ENCODE measurements at places on chromosomes 5 and 9. TPM values are rescaled to one million over a fixed set of nuclear protein-coding genes. Genes with fewer than 3 reads are reported as not detected.
A peak's percentile ranks its signal among the peaks of the same experiment; 100 is the strongest.

GRCh38 chr5:165030971-165031370 lies 1525.6 kb downstream of the MAT2B start:
- H3K4me3 ChIP-seq = no peak overlapping the region
- H3K4me1 ChIP-seq = peaks cover 2% of the 10 kb centered on the region
- H3K36me3 ChIP-seq = no peaks in the 10 kb centered on the region
- H3K27me3 ChIP-seq = no peaks in the 10 kb centered on the region
- no peak for DNase-seq

DNA sequence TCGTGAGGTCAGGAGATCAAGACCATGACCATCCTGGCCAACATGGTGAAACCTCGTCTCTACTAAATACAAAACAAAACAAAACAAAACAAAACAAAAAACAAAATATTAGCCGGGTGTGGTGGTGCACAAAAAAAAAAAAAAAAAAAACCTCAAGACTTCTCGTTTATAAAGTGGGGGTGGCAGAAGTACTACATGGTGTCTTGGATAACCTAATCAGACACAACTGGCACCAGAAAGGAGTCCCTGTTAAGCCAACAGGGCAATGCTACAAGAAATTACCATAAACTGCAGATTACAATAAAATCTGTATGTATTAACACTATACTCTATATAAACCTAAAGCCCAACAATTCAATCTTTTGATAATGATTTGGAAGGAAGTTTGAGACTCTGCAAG lies 50.0 kb downstream of the SERINC5 start:
- H3K36me3 ChIP-seq = peaks cover 21% of the 10 kb centered on the region
- peaks cover 9% of the 10 kb centered on the region for H3K4me1 ChIP-seq
- no peaks in the 10 kb centered on the region for H3K27me3 ChIP-seq
- no peak overlapping the region for H3K27ac ChIP-seq
- no peak overlapping the region for H3K4me3 ChIP-seq

GRCh38 chr9:95213117-95213516 lies 104.4 kb downstream of the FANCC start:
- no peak for DNase-seq
- no peak overlapping the region for H3K4me3 ChIP-seq
- no peaks in the 10 kb centered on the region for H3K27me3 ChIP-seq
- no peaks in the 10 kb centered on the region for H3K36me3 ChIP-seq

DNA sequence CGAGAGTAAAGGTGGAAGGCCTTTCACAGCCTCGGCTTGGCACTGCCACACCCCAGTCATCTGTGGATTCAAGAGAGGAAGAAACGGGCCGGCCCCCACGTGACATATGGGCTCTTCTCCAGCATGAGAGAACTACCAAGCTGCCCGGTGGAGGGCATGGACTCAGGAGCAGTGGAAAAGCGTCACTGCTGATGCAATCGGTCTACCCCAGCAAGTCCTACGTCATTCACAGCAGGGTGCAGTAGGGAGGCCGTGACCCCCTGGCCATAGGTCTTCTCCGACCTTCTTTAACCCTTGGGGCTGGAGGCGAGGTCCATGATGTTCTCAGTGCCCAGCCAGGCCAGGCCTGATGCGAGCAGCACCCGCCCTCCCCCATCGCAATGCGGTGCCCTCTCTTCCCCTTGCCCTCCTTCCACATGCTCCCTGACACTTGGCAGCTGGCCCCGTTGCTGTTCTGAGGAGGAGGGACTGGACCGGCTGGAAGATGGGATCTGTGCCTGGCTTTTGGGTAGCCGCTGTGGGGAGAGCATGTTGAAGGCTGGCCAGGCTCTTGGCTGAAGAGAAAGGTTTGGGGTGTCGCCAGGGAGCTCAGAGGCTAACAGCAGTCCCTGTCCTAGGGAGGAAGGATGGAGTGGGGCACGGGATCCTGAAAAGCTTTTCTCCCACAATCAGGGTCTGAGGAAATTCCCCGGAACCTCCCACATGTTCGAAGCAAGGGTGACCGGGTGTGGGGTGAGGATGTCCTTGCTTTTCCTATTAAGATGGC lies 89.8 kb downstream of the LIFR start:
- H3K36me3 ChIP-seq = no peaks in the 10 kb centered on the region
- H3K27ac ChIP-seq = peak overlapping the region; percentile 71
- no peaks in the 10 kb centered on the region for H3K4me1 ChIP-seq
- no peaks in the 10 kb centered on the region for H3K27me3 ChIP-seq
- DNase-seq = peak; percentile 88

- H3K4me1 ChIP-seq = peaks cover under 1% of the 10 kb centered on the region
- no peaks in the 10 kb centered on the region for H3K27me3 ChIP-seq
- peaks cover 4% of the 10 kb centered on the region for H3K36me3 ChIP-seq
Observed at GRCh38 chr9:113503131-113503541, 39.6 kb downstream of the RGS3 start.

- DNase-seq = no peak
- H3K36me3 ChIP-seq = no peaks in the 10 kb centered on the region
- no peak overlapping the region for H3K4me3 ChIP-seq
Observed at GRCh38 chr5:91076138-91076537, 307.0 kb downstream of the ARRDC3 start.

DNA sequence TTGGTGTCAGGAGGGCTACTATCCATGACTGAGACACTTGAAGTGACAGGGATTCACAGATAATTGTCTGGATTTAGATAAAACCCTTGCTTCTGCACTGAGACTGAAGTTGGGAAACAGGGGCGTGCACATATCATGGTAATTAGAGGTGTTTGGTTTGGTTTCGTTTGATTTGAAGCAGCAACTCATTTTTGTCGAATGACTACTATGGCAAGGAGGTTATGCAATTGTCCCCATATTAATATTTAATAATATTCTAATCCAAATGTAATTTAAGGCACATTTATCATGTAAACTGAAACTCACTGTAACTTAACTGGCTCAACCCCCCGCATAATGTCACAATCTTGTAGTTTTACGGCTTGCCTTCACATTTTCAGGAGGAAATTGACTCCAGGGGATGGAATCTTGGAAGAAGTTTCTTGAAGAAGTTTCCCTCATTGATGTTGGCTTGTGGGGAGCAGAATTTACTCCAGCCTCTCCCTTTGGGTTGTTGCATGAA lies 12.5 kb downstream of the ZNF366 start:
- DNase-seq = no peak
- H3K4me3 ChIP-seq = no peak overlapping the region
- no peaks in the 10 kb centered on the region for H3K27me3 ChIP-seq

AGXT2 gene
- total RNA-seq = not detected

WHRN gene
- total RNA-seq = 5.4 TPM

CHSY3 gene
- total RNA-seq = 0.99 TPM

SLC6A18 gene
- not detected for total RNA-seq

SPINK6 gene
- 0.99 TPM for total RNA-seq

FOXD4L6 gene
- total RNA-seq = not detected

HAVCR1 gene
- total RNA-seq = not detected

RETREG1 gene
- total RNA-seq = 14.6 TPM

CDKN2B-AS1 gene
- 2.0 TPM for total RNA-seq
